NCI-H510A (cell line): ENCODE measurements at places on chromosomes 6 and 20.

GRCh38 chr6:3108746-3109414 lies 9.6 kb upstream of the BPHL start:
- DNase-seq, result no peak

DNA sequence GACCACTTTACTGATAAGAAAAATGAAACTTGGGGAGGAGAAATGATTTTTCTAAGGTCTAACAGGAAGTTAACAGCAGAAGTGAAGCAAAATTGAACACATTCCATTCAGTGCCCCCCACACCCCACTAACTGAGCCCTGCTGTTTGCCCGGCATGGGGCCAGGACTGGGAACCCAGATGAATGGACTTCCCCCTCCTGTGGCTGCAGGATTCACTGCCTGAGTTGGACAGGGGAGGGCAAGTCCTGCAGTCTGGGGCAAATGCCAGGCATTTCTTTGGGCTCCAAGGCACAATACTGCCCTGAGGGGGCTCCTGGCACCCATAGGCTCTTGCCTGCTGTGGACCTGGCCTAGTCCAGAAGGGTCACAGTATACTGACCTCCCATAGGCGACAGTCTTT lies 28.3 kb downstream of the FYN start:
- DNase-seq, result no peak

DNA sequence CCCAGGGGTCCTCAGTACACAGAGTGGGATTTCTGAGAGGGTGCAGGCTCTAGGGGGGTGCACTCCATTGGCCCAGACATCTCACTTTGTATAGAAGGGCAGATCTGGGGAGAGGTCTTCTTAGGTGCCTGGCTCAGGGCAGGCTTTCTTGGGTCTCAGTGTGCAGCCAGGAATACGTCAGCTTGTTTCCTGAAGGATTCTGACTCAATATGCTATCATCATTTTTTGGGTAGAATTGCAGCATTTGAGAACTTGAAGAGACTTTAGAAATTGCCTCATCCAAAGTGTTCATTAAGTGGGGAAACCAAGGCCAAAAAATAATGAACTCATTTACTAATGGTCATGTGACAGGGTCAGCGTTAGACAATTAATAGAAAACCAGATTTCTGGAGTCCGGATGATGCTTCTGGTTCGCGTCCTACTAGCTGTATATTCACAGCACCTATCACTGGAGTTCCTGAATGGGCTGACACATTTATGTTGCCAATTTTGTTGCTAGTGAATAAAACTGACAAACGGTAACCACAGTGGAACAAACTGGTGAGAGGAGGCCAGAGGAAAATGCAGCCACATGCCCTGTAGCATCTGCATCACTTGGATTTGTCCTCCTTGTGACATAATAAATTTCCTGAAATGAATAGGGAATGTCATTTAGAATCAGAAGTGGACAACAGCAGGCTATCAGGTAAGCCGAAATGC lies 238.9 kb downstream of the TBC1D7 start:
- DNase-seq, result no peak

DNA sequence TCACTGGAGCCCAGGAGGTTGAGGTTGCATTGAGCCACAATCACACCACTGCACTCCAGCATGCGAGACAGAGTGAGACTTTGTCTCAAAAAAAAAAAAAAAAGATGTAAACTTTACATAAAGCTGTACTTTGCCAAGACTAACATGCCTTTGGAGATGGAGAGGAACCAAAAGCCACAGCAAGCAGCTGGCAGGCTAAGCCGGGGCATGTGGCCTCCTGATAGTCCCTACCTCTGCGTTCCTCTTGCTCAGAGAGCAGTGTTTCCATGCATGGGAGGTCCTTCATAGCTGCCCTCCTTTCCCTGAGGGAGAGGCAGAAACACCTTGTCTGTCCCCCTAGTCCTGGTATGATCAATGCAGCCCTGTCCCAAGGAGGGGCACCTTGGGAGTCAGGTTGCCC lies 35.2 kb downstream of the SPATA2 start:
- no peak for DNase-seq

GRCh38 chr20:10540636-10541493 lies 105.8 kb downstream of the SLX4IP start:
- DNase-seq, result no peak

DNA sequence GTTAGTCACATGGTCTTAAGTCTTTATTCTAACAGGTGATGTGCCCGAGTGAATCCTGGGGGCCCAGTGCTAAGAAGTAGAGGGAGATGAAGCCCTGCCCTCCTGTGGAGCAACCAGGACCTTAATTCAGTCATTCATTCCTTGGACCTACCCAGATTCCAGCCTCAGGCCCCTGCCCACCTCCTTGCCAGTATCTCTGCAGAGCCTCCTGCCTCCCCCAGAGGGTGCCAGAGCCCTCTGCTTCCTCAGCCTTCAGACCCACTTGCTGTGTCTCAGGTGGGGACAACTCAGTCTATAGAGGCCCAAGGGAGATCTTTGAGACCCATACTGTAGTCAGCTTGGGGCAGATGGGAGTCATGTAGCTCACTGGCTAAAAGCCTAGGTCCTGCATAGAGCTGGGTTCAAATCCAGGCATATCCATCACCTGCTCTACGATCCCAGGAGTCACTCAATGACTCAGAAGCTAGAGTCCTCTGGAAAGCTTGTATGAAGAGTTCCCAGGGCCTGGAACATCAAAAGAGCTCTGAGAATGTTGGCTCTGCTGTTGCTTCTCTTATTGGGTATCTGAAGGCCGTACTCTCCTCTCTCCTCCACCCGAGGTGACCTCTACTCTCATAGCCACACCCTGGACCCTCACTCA lies 3.9 kb upstream of the SIGLEC1 start:
- DNase-seq, result no peak

DNA sequence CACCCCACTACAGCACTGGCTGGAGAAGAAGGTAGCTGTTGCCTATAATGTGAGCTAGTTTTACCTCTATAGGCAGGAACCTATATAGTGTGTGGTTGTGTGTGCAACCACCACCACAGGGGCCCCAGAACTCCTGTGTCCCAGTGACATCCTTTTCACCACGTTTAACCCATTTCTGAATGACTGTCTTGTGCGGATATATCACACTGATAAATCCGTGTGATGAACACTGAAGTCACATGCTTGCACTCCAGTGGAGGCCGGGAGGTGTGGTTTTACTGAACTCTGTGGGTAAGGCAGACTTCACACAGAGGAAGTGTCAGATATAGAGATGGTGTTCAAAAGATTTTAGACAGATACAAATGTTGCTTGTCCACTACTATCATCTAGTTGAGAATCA lies 32.5 kb downstream of the SDHAF4 start:
- no peak for DNase-seq

- no peak for DNase-seq
Measured at GRCh38 chr6:94446120-94446519, 1026.8 kb upstream of the EPHA7 start.

DNA sequence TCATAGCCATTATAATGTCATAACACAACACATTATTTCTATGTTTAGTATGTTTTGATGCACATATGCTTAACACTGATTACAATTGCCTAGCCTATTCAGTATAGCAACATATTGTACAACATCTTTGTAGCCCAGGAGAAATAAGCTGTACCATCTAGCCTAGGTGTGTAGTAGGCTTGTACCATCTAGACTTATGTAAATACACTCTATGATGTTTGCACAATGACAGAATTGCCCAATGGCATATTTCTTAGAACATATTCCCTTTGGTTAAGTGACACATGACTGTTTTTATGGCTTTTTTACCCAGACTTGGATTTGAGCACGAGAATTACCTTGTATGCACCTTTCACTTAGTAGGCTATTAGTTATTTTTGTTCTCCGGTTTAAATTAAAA lies 64.5 kb upstream of the HIVEP1 start:
- DNase-seq, result no peak

- peak; percentile 30 for DNase-seq
Measured at GRCh38 chr6:83708970-83709747, at the start of gene SNAP91. Gene SNAP91, minus strand, starts transcription at chr6:83709101. Its CDS starts 1,174 bp downstream, at chr6:83707927.

DNA sequence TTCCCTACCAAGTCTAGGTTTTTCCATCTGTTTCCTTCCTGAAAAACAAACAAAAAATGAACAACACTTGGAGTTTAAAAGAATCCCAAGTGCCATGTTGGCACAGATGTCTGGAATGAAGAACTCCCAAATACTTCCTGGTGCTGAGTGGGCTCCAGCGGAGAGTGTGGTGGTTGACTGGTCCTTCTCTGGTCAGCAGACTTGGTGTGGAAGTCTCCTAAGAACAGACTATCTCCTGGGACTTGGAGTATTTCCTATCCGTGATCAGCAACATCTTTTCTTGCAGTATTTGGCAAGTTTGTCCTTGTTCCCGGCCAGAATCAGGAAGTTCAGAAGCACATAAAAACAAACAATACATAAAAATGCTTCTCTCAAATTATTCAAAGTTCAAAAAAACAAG lies 154.1 kb downstream of the MTFR2 start:
- no peak for DNase-seq

GRCh38 chr6:157996918-157997702 lies 15.4 kb downstream of the SYNJ2 start:
- DNase-seq, result no peak

DNA sequence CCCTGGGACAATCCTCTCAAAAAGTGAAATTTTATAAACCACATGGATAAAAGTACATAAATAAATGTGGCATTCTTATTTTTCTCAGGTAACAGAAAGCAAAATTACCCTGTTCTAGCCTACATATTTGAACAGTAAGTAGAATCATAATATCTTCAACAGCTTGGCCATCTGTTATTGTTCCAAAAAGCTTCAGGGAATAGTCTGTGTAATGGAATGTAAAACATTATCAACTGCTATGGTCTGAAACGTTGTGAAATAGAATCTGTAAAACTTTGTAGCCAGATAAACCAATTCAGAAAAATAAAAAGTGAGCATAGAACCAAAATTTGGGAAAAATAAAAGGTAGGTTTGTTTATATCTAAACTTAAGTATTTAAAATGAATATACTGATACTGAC lies 114.7 kb downstream of the THEMIS start:
- DNase-seq, result no peak

DNA sequence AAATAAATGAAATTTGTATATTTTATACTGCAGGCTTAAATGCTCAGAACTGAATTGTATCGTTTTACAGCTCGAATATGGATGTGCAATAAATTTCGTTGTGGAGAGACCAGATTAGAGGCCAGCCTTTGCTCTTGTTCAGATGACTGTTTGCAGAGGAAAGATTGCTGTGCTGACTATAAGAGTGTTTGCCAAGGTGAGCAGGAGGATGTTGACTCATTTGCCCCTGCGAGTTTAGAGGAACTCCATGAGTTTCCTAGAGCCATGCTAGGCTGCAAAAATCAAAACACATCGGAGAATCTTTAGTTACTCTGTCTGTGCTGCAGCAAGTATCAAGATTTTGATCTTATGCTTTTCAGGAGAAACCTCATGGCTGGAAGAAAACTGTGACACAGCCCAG lies 15.4 kb downstream of the ENPP3 start:
- peak; percentile 8 for DNase-seq

GRCh38 chr6:37657112-37657886 lies 40.4 kb downstream of the MDGA1 start:
- no peak for DNase-seq

DNA sequence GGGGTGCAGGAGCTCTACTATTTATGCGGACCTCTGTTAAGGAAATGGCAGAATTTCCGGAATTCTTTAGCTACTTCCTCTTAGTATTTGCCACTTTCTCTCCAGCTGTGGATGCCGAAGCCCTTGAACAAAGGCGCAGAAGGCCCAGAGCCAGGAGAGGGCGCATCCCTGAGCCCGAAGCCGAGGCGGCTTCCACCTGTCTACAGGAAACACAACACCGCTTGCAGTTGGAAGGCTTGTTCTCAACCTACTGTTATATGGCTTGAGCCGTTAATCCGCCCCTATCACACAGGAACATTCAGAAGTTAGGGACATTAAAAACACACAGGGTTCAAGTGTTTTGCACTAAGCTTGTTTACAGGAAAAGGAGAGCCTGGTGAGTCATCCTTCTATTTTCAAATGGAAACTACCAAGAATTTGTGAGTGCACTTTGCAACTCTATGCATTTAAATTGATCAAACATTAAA lies 417.1 kb downstream of the BCKDHB start:
- peak; percentile 59 for DNase-seq

GRCh38 chr20:18138266-18138582 lies 561 bp downstream of the KAT14 start:
- no peak for DNase-seq

DNA sequence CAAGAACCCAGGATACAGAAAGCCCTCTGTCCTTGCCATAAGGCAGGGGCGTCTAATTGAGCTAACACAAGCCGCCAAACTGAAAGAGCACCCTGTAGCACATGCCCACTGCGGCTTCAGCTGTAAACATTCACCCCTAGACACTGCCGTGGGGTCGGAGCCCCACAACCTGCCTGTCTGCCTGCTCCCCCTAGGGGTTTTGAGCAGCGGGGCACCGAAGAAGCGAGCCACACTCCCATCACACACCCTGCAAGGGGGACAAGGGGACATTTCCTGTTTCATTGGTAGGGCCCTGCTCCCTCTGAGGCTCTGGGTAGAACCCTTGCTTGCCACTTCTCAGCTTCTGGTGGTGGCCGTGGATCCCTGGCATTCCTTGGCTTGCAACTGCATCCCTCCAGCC lies 45.2 kb upstream of the BCLAF1 start:
- no peak for DNase-seq

DNA sequence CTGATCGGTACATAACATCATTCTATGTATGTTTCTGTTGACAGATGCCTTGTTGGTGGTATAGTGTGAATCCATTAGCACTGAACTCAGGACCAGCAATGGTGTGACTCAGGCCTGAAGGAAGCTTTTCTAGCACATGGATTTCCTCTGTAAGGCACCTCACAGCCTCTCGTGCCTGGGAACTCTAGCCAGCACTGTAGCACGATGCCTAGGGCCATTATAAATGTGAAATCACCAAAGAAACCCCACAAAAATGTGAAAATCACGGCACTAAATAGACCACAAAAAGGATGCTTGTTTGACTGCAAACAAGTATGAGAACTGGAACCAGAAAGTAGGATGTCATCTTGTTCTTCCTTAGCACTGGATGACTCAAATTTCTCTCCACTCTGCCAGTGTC lies 63.7 kb upstream of the NKX2-2 start:
- DNase-seq, result no peak
